ENCODE measurements at places on chromosomes 5 and 9. TPM values are rescaled to one million over a fixed set of nuclear protein-coding genes. Genes with fewer than 3 reads are reported as not detected.
A peak's percentile ranks its signal among the peaks of the same experiment; 100 is the strongest.

Gene CCDC183
- total RNA-seq: 0.89 TPM

Gene NSG2
- not detected for total RNA-seq

Gene FST
- total RNA-seq: 10.5 TPM

Gene SPINK5
- 4.1 TPM for total RNA-seq

Gene NIPBL
- total RNA-seq: 52.2 TPM

Gene SPATA31E1
- total RNA-seq: not detected

Gene LCNL1
- total RNA-seq: 3.0 TPM

GRCh38 chr9:99307851-99308250 lies 85.8 kb downstream of the SEC61B start:
- no peak overlapping the region for H3K4me3 ChIP-seq
- H3K27me3 ChIP-seq: no peaks in the 10 kb centered on the region
- no peak for DNase-seq
- H3K36me3 ChIP-seq: no peaks in the 10 kb centered on the region
- no peaks in the 10 kb centered on the region for H3K4me1 ChIP-seq

DNA sequence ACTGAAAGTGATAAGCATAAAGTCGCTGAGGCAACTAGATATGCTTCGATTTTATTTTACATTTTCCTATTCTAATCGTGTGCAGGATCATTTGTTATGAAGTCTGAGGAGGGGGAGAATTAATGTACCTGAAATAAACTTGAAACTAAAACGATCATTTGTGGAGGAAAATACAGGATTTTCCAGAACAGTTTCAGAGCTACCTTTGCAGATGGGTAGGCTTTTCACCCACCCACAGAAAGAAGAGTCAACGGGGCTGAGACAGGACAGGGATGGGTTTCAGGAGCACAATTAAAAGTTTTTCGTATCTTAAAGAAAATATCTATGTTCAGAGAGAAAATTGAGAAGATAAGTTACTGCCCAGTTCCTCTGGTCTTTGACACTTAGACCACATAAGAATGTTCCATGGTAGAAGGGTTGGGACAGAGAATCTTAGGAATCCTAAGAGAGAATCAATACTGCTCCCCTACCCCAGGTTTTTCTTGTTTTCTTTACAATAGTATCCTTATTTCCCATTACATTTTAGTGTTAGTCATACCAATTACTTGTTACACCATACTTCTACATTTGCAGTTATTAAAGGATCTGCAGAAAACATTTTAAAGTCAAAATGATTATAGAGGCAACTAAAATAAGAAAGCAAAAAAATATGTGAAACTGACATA lies 211.4 kb downstream of the DEPDC1B start:
- DNase-seq: no peak
- H3K4me3 ChIP-seq: no peak overlapping the region
- H3K27me3 ChIP-seq: no peaks in the 10 kb centered on the region
- peaks cover 65% of the 10 kb centered on the region for H3K4me1 ChIP-seq
- no peaks in the 10 kb centered on the region for H3K36me3 ChIP-seq

- H3K4me3 ChIP-seq: no peak overlapping the region
- no peaks in the 10 kb centered on the region for H3K36me3 ChIP-seq
- H3K27ac ChIP-seq: no peak overlapping the region
- H3K27me3 ChIP-seq: peaks cover 18% of the 10 kb centered on the region
- peak; percentile 38 for DNase-seq
Measured at GRCh38 chr5:67206929-67207328, 10.3 kb upstream of the CD180 start.

DNA sequence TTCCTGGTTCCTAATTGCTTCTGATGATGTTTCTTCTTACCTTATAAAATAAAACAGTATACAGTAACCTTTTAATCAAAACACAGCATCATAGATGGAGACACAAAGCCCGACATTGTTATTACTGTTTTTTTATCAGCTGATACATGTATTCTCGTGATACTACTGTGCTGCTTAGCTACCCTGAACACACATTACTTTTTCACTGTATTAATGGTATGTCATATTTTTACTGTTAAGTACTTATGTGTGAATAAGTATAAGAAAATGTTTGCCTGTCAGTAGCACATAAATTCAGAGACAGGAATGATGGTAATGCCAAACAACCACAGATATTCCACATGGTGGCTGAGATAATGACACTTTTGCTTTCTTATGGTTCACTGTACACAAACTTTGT lies 68.7 kb downstream of the RAB24 start:
- peaks cover 40% of the 10 kb centered on the region for H3K4me1 ChIP-seq
- no peak for DNase-seq
- peak overlapping the region; percentile 88 for H3K27ac ChIP-seq
- H3K4me3 ChIP-seq: no peak overlapping the region

DNA sequence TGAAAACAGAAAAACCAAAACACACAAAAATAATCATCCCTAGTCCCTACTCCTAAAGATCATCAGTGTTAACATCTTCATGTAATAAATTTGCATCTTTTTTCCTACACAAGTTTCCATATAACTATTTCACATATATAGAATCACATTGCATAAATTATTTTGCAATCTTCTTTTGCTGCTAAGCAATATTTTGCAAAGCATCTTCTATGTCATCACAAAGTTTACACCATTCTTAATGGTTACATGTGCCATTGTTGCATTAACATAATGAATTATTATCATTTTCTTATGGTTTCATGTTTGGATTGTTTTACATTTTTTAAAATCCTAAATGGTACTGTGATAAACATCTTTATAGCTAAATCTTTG lies 17.8 kb downstream of the SH3TC2 start:
- H3K27me3 ChIP-seq: no peaks in the 10 kb centered on the region
- H3K4me3 ChIP-seq: no peak overlapping the region
- H3K4me1 ChIP-seq: no peaks in the 10 kb centered on the region
- no peaks in the 10 kb centered on the region for H3K36me3 ChIP-seq

DNA sequence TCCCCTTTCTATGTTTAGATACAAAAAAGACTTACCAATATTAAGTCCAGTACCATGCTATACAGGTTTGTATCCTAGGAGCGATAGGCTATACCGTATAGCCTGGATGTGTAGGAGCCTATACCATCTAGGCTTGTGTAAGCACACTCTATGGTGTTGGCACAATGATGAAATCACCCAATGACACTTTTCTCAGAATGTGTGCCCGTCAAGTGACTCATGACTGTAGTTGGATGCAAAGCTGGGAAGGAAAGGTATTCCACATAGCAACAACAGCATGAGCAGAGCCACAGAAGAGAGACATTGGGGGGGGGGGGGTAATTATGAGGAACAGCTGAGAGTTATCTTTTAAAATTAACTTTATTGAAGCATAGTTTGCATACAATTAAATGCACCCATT lies 63.2 kb downstream of the TTLL11 start:
- peaks cover 5% of the 10 kb centered on the region for H3K4me1 ChIP-seq
- H3K27ac ChIP-seq: no peak overlapping the region
- H3K36me3 ChIP-seq: peaks cover 8% of the 10 kb centered on the region
- no peak overlapping the region for H3K4me3 ChIP-seq
- no peak for DNase-seq

- DNase-seq: no peak
- no peak overlapping the region for H3K4me3 ChIP-seq
- no peaks in the 10 kb centered on the region for H3K4me1 ChIP-seq
- no peaks in the 10 kb centered on the region for H3K36me3 ChIP-seq
- peaks cover 18% of the 10 kb centered on the region for H3K27me3 ChIP-seq
Measured at GRCh38 chr5:86858442-86858841, 240.7 kb downstream of the COX7C start.

GRCh38 chr5:133457439-133458355 lies 154.6 kb downstream of the FSTL4 start:
- no peaks in the 10 kb centered on the region for H3K36me3 ChIP-seq
- no peak overlapping the region for H3K27ac ChIP-seq
- no peak overlapping the region for H3K4me3 ChIP-seq
- no peak for DNase-seq
- peaks cover 6% of the 10 kb centered on the region for H3K4me1 ChIP-seq

- H3K4me1 ChIP-seq: peaks cover 24% of the 10 kb centered on the region
- DNase-seq: no peak
- peak overlapping the region; percentile 87 for H3K27ac ChIP-seq
- H3K4me3 ChIP-seq: peak overlapping the region; percentile 83
- no peaks in the 10 kb centered on the region for H3K36me3 ChIP-seq
Measured at GRCh38 chr5:107671742-107672210, 1.0 kb upstream of the EFNA5 start.

DNA sequence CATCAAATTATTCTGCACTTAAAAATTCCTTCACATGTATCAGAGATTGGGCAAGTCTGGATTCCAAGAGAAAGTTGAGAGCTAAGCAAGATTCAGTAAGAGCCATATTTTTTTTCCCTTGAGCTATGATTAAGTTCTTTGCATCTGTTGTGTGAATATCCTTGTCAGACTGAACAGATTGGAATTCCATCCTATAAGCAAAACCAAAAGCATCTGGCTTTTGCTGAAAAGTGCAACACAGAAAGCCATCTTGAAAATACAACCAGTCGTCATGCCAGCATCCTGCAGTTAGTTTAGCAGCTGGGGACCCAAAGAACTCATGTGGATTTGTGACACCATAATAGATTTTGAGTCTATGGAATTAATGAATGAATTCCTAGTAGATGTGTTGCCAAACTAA lies 316.9 kb downstream of the MTRR start:
- DNase-seq: no peak
- no peak overlapping the region for H3K4me3 ChIP-seq
- H3K27me3 ChIP-seq: peaks cover 4% of the 10 kb centered on the region
- H3K36me3 ChIP-seq: no peaks in the 10 kb centered on the region
- peaks cover 2% of the 10 kb centered on the region for H3K4me1 ChIP-seq

DNA sequence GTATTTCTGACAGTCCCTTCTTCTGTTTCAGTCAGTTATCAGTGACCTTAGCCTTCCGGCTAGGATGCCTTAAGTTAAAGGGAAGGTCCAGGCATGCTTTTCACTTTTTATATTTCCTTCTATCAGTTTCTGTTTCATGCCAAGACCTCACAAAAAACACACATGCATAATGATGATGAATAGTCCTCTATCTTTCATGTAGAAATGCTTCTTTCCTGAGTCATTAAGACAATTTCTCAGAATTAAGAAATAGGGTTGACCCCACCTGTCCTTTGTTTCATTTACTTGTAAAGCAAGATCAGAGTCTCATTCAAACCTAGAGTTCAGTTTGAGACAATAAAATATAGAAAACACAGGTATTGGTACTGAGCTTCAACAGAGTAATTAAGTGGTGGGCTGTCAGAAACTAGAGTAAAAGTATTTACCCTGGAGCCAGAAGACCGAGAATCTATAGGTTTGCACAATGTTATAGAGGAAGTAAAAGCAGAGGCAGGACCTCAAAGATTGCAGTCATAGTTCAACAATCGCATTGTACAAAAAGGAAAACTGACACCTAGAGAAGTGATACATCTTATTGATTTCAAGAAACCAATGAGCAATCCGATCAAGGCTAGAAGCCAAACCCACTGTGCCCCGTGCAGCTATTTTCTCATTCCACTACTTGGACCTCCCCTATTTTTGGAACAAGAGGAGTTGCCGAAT lies 118.7 kb upstream of the PUM3 start:
- no peak overlapping the region for H3K4me3 ChIP-seq
- H3K27me3 ChIP-seq: peaks cover 5% of the 10 kb centered on the region
- H3K36me3 ChIP-seq: no peaks in the 10 kb centered on the region
- no peak overlapping the region for H3K27ac ChIP-seq
- no peak for DNase-seq
